ENCODE measurements at places on chromosomes 2 and 18.

GRCh38 chr18:74638210-74638609 lies 40.5 kb downstream of the ZNF407 start:
- DNase-seq, result no peak

- DNase-seq, result no peak
Observed at GRCh38 chr2:30608643-30609042, 161.6 kb downstream of the LCLAT1 start.

DNA sequence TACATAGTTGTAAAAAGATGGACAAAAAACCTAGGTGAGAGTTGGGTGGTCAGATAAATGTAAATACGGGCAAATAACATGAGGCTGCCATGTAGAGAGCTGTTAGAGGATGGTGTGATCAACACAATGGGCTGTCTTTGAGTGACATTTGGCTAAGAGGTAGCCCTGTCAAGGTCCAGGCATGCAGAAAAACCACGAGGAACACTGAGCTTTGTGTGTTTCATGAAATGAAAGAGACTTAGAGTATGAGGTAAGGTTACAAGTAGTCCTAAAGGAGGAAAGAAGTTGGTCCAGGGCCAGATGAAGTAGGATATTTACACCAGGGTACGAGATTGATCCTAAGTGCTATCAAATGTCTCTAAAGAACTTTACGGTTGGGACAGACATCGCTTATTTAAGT lies 160.9 kb downstream of the RDH14 start:
- no peak for DNase-seq

- DNase-seq, result no peak
Observed at GRCh38 chr2:59787095-59787494, 766.4 kb downstream of the BCL11A start.

DNA sequence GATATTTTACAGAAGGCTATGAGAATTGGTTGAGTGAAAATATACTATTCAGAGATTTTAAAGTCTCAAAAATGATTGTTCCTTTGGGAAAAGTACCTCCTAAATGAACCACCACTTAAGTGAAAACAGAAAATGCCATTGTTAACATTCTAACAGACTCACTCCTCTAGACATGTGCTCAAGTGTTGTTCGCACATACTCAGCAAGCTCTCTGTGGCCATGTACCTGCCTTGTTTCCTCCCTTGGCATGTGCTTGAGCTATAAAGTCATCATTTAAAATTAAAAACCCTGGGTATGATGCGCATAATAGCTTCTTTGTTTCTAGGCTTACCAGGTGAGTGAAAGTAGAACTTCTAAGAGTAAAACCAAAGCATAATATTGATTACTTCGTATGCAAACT lies 343.2 kb upstream of the VRK2 start:
- DNase-seq, result no peak

- DNase-seq, result no peak
Observed at GRCh38 chr2:23791030-23791429, 135.9 kb downstream of the ATAD2B start.
